Fibroblast of lung (primary cell): ENCODE measurements at places on chromosomes 5 and 9. TPM values are rescaled to one million over a fixed set of nuclear protein-coding genes. Genes with fewer than 3 reads are reported as not detected.

Gene IFNA6
- polyA plus RNA-seq: not detected in 2 replicates

GRCh38 chr5:135667204-135667603 is 88.4 kb upstream of the CXCL14 start:
- H3K27ac ChIP-seq: no peak overlapping the region
- no peaks in the 10 kb centered on the region for H3K4me1 ChIP-seq
- H3K4me3 ChIP-seq: no peak overlapping the region
- DNase-seq: no peak

- H3K36me3 ChIP-seq: no peaks in the 10 kb centered on the region
- H3K27ac ChIP-seq: no peak overlapping the region
- no peaks in the 10 kb centered on the region for H3K27me3 ChIP-seq
- no peak overlapping the region for H3K4me3 ChIP-seq
- H3K4me1 ChIP-seq: peaks cover 8% of the 10 kb centered on the region
- DNase-seq: no peak
Measured at GRCh38 chr5:99063737-99064136, 134.9 kb upstream of the CHD1 start.

DNA sequence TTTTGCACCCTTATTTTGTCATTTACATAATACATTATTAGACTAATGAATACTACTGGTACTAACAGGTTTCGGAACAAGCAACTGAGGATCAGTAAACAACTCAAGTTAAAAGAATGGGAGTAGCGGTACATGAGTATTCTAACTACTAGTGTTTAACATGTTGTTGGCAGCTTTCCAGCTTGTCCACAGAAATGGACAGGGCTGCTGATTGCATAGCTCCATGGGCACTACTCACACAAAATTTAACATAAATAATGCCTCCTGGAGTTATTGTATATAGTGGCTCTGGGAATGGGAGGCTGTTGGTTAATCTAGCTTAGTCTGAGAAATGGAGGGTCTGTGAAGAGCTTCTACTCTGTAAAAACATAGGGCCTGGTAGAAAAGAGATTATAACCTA is 6.7 kb downstream of the NCBP1 start:
- peaks cover 4% of the 10 kb centered on the region for H3K36me3 ChIP-seq
- DNase-seq: no peak
- H3K4me3 ChIP-seq: no peak overlapping the region
- H3K4me1 ChIP-seq: peaks cover 4% of the 10 kb centered on the region

Gene ARSI
- 3.3 and 12.5 TPM in 2 replicates for polyA plus RNA-seq

Gene PDLIM4
- polyA plus RNA-seq: 10.7 and 41.5 TPM in 2 replicates

DNA sequence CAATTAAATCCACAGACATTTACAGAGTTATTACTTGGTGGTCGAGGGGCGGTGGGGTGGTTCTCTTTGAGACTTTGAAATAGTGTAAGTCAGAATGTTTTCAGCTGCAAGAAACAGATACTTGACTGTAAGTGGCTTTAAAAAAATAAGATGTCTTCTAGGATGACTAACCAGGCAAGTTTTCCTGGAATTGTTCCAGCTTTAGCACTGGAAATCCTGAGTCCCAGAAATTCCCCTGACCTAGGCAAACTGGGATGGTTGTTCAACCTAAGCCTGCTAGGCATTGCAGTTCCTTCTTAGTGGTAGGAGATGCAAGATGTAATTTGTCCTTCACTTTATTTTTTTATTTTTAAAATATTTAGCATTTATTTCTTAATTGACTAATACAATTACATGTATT is 169.5 kb upstream of the POC5 start:
- no peaks in the 10 kb centered on the region for H3K27me3 ChIP-seq
- H3K4me1 ChIP-seq: no peaks in the 10 kb centered on the region
- H3K36me3 ChIP-seq: no peaks in the 10 kb centered on the region
- no peak overlapping the region for H3K4me3 ChIP-seq

GRCh38 chr5:111198281-111198966 is 25.8 kb upstream of the CAMK4 start:
- no peaks in the 10 kb centered on the region for H3K4me1 ChIP-seq
- no peaks in the 10 kb centered on the region for H3K36me3 ChIP-seq
- no peak overlapping the region for H3K4me3 ChIP-seq
- no peak for DNase-seq
- no peaks in the 10 kb centered on the region for H3K27me3 ChIP-seq

- H3K27me3 ChIP-seq: no peaks in the 10 kb centered on the region
- H3K27ac ChIP-seq: no peak overlapping the region
- H3K4me3 ChIP-seq: no peak overlapping the region
- no peak for DNase-seq
- no peaks in the 10 kb centered on the region for H3K4me1 ChIP-seq
- H3K36me3 ChIP-seq: no peaks in the 10 kb centered on the region
Measured at GRCh38 chr5:158888206-158888605, 211.5 kb downstream of the EBF1 start.

Gene DCANP1
- polyA plus RNA-seq: not detected in 2 replicates
